Temporal lobe (tissue), 4 donors: ENCODE measurements at places on chromosomes 5 and 9. TPM values are rescaled to one million over a fixed set of nuclear protein-coding genes. Genes with fewer than 3 reads are reported as not detected.

ZNF883 gene
- 29.0 TPM for total RNA-seq

CCL21 gene
- not detected for total RNA-seq

BSPRY gene
- 0.25 TPM for total RNA-seq

SNCB gene
- 15.7 TPM for total RNA-seq

DPYSL3 gene
- total RNA-seq, result 925 TPM

SCGB3A2 gene
- not detected for total RNA-seq

DBH gene
- not detected for total RNA-seq

C5orf63 gene
- total RNA-seq, result 3.4 TPM

SMIM33 gene
- total RNA-seq, result not detected
